ENCODE measurements at places on chromosomes 6 and 20.

GRCh38 chr6:95352064-95352795 is 225.1 kb upstream of the MANEA start:
- no peak for DNase-seq

DNA sequence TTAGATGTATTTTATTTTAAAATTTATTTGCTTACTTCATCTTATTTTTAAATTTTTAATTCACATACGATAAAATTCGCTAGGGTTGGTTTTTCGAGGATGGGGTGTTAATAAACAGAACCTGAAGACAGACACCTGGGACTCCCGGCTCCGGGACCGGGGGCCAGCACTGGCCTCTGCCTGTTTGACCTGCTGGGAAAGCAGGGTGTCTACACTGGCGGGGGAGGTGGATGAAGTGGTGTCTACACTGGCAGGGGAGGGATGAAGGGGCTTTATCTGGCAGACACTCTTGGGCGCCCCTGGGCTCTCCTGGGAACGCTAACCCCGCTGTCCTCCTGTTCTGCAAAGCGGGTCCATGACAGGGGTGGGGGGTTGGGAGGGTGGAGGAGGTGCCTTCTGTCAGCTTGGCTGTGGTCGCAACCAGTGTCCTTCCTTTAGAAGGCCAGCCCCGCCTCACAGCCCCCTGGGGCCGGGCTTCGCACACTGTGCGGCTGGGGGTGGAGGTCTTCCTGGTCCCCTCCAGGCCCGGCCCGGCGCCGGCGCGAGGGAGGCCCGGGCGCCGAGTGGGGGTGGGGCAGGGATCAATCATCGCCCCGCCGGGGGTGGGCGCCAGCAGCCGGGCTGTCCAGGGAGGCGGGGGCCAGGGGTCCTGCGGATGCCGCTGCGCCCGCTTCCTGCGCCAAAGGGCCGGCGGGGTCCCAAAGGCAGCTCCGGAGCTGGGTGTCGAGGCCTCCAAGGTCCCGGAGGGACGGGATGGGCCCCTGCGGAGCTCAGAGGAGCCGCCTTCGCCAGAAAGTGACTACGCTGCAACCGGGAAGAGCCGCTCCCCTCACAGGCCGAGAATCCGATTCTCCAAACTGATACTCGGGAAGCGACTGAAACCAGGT is 1.8 kb downstream of the GATA5 start:
- no peak for DNase-seq

GRCh38 chr20:43955750-43956191 is 41.1 kb downstream of the TOX2 start:
- DNase-seq: no peak

DNA sequence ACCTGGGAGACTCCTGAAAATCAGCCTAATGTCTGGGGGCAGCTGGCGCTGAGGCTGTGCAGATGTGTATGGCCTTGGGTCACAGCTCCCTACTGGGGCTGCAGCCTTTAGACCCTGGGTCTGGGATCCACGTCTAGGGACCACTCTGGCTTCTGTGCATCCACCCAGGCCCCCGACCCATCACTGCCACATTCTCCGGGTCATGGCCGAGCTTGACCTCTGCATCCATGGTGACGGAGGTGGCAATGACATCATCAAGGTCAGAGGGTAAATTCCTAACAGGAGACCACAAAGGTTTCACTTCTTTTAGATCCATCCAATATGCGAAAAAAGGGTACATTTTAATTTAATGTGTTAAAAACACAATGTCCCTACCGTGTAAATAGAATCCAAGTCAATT is 14.5 kb upstream of the PCMTD2 start:
- DNase-seq: no peak

DNA sequence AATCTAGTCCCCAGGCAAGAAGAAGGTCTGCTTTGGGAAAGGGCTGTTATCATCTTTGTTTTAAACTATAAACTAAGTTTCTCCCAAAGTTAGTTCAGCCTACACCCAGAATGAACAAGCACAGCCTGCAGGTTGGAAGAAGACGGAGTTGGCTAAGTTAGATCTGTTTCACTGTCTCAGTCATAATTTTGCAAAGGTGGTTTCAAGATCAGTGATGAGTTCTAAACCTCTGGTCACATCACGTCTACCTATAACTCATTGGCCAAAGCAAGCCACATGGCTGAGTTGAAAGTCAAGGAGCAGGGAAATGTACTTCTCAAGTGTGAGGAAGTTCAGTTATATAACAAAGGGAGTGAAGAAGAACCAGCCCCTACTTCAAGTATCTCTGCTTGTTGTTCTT is 50.5 kb upstream of the ECI2 start:
- no peak for DNase-seq

- DNase-seq: no peak
These were observed 10.7 kb downstream of the SOD2 start for GRCh38 chr6:159682295-159682694.

GRCh38 chr6:150717419-150717818 is 117.7 kb downstream of the PLEKHG1 start:
- DNase-seq: no peak

DNA sequence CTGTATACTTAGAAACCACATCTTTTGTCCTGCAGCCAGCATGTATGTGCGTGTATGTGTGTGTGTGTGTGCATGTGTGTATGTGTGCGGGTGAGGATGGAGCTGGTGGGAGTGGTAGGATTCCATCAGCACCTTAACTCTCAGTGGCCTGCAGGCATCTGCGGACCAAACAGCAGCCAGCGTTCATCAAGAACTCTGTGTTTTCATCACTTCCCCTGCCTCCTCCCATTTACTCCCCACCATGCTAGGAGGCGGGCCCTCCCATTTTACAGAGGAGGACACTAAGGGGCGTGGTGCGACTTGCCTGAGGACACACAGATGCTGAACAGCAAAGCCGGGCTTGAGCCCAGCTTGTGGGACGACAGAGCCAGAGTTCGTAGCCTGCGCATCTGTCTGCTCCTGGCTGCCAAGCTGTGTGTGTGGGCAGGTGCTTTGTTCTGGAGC is 8.9 kb downstream of the VSTM2L start:
- no peak for DNase-seq

- DNase-seq: no peak
These were observed 128.7 kb downstream of the TBC1D32 start for GRCh38 chr6:121205569-121205968.

- DNase-seq: no peak
These were observed 325.6 kb downstream of the BTBD3 start for GRCh38 chr20:12243327-12243726.

DNA sequence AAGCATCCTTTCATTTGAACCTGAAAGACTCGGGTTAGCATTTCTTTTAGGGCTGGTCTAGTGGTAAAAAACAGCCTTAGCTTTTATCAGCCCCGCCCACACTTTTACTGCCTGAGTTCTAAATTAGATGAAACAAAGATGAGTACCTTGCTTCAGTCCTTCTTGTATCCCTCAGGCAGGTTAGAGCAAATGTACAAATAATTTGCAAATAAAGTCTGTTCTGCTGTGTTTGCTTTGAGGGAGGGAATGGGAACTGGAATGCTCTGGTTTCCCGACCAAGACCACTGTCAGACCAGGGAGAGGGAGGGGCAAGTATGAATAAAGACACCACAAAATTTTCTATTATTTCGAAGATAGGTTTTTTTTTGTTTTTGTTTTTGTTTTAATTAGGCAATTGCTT is 85.5 kb upstream of the FLRT3 start:
- no peak for DNase-seq

GRCh38 chr6:109440331-109441068 is at the start of the genes PPIL6 and SMPD2:
Gene PPIL6 (minus strand): TSS chr6:109440628. CDS start chr6:109440590, 38 bp downstream.
Gene SMPD2 (plus strand): TSS chr6:109440724. CDS start chr6:109441122, 398 bp downstream.
- DNase-seq: peak; percentile 66

Data from activated gamma-delta T cell treated with anti-CD3 and anti-CD28 coated beads, Interleukin-2, amount 50 U/mL, for 16 hours (primary cell).